Stimulated activated CD8-positive, alpha-beta memory T cell treated with anti-CD3 and anti-CD28 coated beads, Interleukin-4, amount 100 ng/mL, for 48 hours (primary cell): ENCODE measurements at places on chromosomes 6 and 20.
A peak's percentile ranks its signal among the peaks of the same experiment; 100 is the strongest.

DNA sequence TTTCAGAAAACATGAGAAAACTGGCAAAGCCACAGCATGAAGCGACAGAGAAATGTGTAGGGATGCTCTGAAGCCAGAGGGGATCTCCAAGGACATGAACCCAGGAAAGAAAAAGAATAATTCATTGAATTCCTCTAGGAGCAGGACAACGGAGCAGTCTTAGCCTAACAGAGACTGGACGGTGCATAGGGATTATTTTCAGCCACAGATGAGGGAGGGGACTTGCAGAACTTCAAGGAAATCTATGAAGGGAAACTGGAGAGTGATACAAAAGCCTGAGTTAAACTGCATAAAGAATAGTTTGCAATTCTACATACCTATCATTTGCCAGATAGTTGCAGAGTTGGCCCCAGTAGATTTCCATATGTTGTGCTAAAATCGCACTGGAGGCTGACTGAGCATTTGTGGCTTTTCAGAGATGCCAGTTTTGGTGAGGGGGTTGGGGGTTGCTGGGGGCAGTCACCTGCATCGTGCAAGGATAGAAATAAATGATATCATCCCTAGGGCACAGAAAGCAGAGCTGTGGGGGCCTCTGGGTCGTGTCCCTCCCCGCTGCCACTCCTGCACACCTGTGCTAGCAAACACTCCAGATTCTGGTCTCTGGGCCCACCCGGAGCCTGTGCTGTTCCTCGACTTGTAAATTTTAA, 443.2 kb upstream of the JARID2 start:
- no peak for DNase-seq

DNA sequence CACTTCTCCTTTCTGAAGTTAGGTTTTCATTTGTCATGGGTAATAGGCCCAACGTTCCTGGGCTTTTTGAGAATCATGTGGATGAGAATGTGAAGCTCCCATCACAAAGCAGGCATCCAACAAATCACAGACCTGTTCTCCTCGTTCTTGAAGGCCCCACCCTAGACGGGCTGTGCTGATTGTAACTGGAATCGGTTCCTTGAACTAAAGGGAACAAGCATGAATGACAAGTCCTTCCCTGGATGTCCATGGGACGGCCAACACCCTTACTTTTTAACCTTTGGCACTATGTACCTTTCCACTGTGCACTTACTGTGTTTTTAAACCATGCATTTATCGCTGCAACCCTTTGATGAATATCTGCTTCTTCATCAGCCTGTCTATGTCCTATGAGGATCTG, 438.2 kb downstream of the CD83 start:
- no peak for DNase-seq

- DNase-seq = no peak
Measured at GRCh38 chr6:50087231-50087954, 37.7 kb upstream of the DEFB112 start.

DNA sequence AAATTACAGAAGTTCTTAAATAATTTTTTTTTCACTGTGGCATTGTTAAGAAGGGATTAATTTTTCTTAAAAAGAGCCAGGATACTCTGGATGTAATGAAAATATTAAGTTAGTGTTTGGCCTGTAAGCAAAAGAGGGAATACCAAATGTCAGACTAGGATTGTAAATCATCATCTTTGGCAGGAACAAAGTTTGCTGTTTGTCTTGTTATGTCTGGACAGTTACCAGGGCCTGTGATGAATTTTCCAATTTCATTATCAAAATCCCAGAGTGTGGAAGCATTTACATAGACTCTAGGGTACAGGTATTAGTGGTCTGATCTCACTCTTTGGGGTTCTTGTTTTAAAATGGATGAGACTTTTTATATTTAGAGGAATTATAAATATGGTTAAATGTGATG, 26.1 kb downstream of the CEP57L1 start:
- DNase-seq = no peak

- DNase-seq = peak; percentile 50
Measured at GRCh38 chr6:41306187-41306854, 19.8 kb upstream of the TREM1 start.

- no peak for DNase-seq
Measured at GRCh38 chr20:3547906-3548305, 77.1 kb downstream of the ATRN start.

GRCh38 chr6:52820198-52820597, 16.6 kb upstream of the GSTA1 start:
- no peak for DNase-seq

GRCh38 chr20:51382111-51382985, 160.2 kb downstream of the NFATC2 start:
- DNase-seq = no peak

- DNase-seq = no peak
Measured at GRCh38 chr6:164379795-164380194, 929.6 kb downstream of the C6orf118 start.

- DNase-seq = no peak
Measured at GRCh38 chr20:46378412-46379009, 27.9 kb downstream of the ELMO2 start.

DNA sequence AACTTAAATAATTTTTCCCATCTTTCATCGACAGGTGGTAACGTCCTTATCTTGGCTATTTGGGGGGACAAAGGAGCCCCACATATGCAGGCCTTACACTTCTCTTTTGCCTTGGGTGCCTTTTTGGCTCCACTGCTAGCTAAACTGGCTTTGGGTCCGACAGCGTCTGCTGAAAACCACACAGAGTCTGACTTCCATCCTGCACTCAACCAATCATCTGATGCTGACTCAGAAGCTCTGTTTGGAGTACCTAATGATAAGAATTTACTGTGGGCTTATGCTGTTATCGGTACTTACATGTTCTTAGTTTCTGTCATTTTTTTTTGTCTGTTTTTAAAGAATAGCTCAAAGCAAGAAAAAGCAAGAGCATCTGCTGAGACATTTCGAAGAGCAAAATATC, 178.5 kb downstream of the SLC16A10 start:
- no peak for DNase-seq

- peak; percentile 52 for DNase-seq
Measured at GRCh38 chr6:44932651-44933091, 395.5 kb upstream of the RUNX2 start.

DNA sequence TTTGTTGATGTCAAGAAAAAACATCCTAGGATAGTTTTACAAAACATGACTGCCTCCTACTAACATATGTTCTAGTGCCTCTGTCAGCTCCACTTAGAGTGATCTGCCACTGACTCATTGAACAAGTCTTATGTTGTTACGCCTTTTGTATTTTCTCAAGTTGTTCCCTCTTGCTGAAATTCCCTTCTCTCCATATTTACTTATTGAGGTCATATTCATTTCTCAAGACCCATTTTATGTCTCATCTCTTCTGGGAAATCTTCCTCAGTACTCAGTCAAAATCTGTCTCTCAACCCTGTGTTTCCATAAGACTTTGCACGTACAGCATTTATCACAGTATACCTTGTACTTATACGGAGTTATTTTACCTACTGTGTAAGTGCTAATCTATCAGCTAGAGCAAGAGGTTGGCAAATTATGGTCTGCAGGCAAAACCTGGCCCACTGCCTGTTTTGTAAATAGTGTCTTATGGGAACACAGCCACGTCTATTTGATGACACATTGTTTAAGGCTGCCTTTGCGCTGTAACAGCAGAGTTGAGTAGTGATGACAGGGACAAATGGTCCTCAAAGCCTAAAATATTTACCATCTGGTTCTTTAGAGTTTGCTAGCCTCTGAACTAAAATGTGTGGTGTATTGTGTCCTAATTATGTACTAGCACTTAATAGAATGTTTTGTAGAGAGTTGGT, 83.4 kb downstream of the ADGRB3 start:
- no peak for DNase-seq

DNA sequence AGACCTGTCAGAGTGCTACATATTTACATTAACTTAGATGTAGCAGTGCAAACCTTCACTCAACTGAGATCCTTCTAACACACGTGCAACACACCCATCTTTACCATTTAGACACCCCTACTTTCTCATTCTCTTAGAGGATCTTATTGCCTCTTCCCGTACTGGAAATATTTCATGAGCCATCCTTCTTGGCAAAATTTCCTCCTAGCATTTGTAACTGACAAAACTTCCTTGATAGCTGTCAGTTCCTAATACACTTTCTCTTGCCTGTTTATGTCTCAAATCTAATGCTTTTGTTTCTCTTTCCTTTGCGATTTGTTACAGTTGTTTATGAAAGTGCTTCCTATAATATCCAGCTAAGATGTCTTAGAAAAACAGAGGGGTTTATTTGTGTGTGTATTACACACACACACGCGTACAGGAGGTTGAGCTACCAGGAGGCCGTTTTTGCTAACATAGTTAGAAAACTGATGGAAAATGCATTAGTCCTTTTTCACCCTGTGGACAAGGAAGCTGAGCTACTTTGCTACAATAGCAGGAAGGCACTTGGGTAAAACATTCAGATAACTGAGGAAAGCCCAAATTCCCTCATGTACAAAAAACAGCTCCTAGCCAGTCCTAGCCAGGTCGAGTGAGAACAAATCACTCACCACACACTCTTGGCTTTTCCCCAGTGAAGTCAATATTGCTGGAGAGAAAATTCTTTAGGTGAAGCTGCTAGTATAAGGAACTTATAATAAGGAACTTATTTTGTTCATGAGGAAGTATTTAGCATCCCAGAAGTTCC, 153.6 kb downstream of the NFATC2 start:
- DNase-seq = no peak

DNA sequence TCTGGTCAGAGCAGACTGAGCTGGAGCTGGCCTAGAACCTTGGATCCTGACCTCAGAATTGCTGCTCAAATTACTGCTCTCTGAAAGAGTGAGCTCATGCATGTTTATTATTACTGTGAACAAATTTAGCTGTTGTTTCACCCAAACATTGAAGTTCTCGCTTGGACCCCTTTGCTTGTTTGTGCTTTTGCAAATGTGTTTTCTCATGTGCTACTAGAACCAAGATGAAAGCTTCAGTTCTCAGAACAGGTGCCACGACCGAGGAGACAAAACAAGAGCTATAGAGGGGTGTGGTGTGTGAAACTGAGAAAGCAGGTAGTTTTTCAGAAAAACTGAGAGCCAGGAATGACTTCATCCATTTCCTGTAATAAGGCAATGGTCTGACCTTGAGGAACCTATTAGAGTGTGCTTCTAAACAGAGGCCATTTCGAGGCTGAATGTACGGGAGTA, 50.0 kb upstream of the ESR1 start:
- peak; percentile 28 for DNase-seq

GRCh38 chr6:158669145-158670035, 19.5 kb downstream of the SYTL3 start:
- peak; percentile 24 for DNase-seq

- DNase-seq = peak; percentile 94
Measured at GRCh38 chr20:59940129-59940955, at the start of the genes FAM217B and PPP1R3D. Gene FAM217B (plus strand): TSS chr20:59940389. CDS start chr20:59943944, 3,555 bp downstream. Gene PPP1R3D (minus strand): TSS chr20:59940305. CDS start chr20:59939931, 374 bp downstream.

DNA sequence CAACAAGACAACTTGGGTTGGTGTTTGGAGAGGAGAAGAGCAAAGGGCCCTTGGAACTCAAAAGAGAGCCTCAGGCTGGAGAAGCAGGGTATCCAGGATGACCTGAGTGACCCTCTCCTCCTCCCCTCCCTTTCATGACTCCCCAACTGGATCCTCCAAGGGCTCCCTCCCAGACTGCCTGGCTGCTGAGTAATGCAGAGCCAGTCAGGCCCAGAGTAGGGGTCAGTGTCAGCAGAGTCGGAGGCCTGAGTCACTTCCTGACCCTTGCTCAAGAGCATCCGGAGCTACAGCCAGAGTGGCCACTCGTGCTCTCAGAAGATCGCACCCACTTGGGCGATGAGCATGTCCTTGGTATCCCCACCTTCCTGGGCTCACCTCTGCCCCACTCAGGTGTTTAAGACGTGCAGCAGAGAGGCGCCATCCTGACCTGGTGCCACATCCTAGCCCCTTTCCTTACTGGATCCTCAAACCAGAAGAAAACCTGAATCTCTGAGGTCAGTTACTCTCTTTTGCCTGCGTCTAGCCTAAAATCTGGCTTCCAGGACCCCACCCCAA, 2.8 kb upstream of the MAPK13 start:
- no peak for DNase-seq
